ENCODE measurements at places on chromosomes 3 and 15. TPM values are rescaled to one million over a fixed set of nuclear protein-coding genes. Genes with fewer than 3 reads are reported as not detected.

Gene TM4SF4
- not detected for polyA plus RNA-seq

DNA sequence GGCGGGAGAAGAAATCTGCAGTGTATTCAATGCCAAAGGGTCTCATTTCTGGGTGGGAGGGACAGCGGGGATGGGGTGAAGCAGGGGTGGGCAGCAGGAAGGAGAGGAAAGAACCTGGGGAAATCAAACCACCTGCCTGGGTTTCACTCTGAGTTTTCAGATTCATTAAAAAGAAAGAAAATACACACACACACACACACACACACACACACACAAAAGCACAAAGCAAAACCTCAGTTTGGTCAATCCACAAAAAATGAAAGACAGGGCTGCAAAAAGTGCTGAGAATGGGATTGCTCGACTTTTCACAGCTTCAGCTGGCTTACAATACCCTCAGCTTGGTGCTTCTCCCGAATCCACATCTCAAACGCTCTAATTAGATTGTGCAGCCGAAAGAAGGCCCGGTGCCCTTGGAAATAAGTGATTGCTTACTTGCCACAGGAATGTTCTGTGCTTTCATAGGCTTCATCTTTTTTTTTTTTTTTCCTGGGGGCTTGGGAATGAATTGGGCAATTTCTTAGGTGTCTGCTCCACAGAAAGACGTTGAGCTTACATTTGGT is 370.5 kb downstream of the RORA start:
- H3K4me1 ChIP-seq, result peaks cover 46% of the 10 kb centered on the region
- H3K36me3 ChIP-seq, result no peaks in the 10 kb centered on the region
- no peaks in the 10 kb centered on the region for H3K27me3 ChIP-seq
- no peak overlapping the region for H3K4me3 ChIP-seq

Gene LSAMP
- polyA plus RNA-seq, result not detected

Gene IMP3
- 221 TPM for polyA plus RNA-seq

- no peaks in the 10 kb centered on the region for H3K27me3 ChIP-seq
- H3K36me3 ChIP-seq, result no peaks in the 10 kb centered on the region
- no peak overlapping the region for H3K4me3 ChIP-seq
These were observed 290.5 kb downstream of the NAALADL2 start for GRCh38 chr3:175149675-175150074.

DNA sequence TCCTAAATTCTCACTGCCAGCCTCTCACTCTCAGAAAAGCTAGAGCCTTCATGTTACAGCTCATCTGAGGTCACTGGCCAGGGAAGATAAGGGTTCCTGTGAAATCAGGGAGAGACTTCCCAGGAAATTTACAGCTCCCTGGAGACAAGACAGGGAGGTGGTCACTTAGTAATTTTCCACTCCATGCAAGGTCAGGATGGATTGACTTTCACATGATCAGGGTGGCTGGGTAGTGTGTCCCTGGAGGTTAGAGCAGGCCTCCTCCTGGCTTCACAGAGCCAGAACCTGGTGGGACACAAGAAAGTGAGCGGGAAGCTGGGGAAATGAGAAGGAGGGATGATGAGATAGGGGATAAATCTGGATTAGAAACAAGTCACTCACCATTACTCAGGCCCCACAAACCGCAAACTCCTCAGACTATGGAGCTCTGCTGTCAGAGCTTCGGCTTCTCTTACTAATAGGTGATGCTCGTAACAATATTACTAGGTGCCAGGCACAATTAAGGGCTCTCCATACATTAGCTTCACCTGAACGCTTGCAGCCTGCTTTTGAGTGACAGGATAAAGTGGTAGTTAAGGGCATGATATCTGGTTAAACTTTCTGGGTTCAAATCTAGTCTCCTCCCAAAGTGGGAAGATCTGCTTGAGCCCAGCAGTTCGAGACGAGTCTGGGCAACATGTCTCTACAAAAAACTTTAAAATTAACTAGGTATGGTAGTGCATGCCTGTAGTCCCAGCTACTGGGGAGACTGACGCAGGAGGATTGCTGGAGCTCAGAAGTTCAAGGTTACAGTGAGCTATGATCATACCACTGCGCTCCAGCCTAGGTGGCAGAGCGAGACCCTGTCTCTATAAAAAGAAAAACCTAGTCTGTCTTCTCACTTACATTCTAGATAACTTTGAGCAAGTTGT is 24.9 kb downstream of the DUOX2 start:
- no peak overlapping the region for H3K27ac ChIP-seq
- peaks cover 22% of the 10 kb centered on the region for H3K27me3 ChIP-seq
- no peaks in the 10 kb centered on the region for H3K4me1 ChIP-seq
- no peak overlapping the region for H3K4me3 ChIP-seq
- H3K36me3 ChIP-seq, result no peaks in the 10 kb centered on the region

- no peaks in the 10 kb centered on the region for H3K4me1 ChIP-seq
- no peaks in the 10 kb centered on the region for H3K27me3 ChIP-seq
- DNase-seq, result no peak
- no peak overlapping the region for H3K27ac ChIP-seq
- no peak overlapping the region for H3K4me3 ChIP-seq
- no peaks in the 10 kb centered on the region for H3K36me3 ChIP-seq
These were observed 223.7 kb upstream of the NANOGP8 start for GRCh38 chr15:35308802-35309201.

DNA sequence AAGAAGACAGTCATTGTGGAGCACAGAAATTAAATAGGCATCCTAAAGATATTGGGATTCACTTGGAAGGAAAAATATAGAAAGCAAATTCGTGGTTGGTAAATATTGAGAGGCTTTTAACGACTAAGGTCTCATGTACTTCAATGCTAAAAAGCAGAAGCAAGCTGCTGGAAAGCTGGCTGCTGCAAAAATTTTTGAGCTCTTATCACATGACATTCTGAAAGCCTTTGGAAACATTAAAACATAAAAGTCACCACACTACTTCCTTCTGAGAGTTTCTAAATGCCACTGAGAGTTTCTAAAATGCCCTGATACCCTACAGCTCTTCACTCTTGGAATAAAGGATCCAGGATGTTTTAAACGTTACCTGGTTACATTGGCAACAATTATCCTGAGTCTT is 39.0 kb upstream of the CBLB start:
- H3K4me3 ChIP-seq, result no peak overlapping the region
- H3K27ac ChIP-seq, result no peak overlapping the region
- H3K4me1 ChIP-seq, result no peaks in the 10 kb centered on the region
- DNase-seq, result no peak

GRCh38 chr3:87437765-87438164 is 161.4 kb upstream of the POU1F1 start:
- H3K4me1 ChIP-seq, result no peaks in the 10 kb centered on the region
- no peaks in the 10 kb centered on the region for H3K36me3 ChIP-seq
- no peaks in the 10 kb centered on the region for H3K27me3 ChIP-seq
- DNase-seq, result no peak
- H3K27ac ChIP-seq, result no peak overlapping the region

- H3K4me3 ChIP-seq, result no peak overlapping the region
- no peak for DNase-seq
- no peak overlapping the region for H3K27ac ChIP-seq
These were observed 947.3 kb downstream of the ROBO1 start for GRCh38 chr3:78820542-78820941.
